ENCODE measurements at places on chromosomes 3 and 15.
A peak's percentile ranks its signal among the peaks of the same experiment; 100 is the strongest.

DNA sequence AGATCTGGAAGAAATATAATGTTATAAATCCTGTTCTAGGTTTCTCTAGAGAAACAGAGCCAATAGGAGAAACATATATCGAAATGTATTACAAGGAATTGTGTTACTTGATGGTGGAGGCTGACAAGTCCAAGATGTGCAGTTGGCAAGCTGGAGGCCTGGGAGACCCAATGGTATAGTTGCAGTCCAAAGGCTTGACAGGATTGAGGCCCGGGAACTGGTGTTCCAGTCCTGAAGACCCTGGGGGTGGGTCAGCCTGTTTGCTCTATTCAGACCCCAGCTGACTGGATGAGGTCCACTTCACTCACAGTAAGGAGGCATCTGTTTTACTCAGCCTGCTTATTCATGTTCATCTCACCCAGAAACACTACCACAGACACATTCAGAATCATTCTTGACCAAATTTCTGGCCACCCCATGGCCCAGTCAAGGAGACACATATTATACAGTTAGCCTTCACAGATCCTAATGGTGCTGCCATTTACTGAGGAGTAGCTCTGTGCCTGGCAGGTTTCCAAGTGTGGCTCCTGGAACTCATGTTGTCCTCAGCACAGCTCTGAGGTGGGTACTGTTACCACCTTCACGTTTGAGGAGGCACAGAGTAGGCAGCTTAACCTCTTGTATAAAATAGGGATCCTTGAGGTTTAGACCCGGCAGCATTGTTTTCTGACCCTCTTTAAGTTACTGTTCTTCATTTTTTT lies 3.7 kb downstream of the TRAK1 start:
- DNase-seq, result no peak

DNA sequence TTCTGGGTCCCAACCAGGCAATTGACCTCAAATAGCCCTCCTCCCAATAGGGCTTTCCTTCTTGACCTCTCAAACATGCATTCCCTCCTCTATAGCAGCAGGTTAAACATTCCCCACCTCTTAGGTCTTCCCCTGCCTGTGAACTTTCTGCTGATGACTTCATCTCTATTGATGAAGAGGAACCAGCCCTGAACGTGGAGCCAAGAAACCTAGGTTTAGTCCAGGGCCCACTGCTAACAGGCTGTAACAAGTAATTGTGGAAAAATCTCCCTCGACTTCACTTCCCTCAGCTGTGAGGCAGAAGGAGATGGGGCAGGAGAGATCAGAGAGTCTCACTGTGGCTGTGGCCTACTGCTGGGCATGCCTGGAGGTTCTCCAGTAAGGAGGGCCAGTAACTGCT lies 24.7 kb downstream of the ILDR1 start:
- DNase-seq, result no peak

GRCh38 chr3:156396851-156397250 lies 158.1 kb downstream of the SSR3 start:
- DNase-seq, result no peak

GRCh38 chr3:133159498-133160475 lies 121.6 kb downstream of the TMEM108 start:
- no peak for DNase-seq

DNA sequence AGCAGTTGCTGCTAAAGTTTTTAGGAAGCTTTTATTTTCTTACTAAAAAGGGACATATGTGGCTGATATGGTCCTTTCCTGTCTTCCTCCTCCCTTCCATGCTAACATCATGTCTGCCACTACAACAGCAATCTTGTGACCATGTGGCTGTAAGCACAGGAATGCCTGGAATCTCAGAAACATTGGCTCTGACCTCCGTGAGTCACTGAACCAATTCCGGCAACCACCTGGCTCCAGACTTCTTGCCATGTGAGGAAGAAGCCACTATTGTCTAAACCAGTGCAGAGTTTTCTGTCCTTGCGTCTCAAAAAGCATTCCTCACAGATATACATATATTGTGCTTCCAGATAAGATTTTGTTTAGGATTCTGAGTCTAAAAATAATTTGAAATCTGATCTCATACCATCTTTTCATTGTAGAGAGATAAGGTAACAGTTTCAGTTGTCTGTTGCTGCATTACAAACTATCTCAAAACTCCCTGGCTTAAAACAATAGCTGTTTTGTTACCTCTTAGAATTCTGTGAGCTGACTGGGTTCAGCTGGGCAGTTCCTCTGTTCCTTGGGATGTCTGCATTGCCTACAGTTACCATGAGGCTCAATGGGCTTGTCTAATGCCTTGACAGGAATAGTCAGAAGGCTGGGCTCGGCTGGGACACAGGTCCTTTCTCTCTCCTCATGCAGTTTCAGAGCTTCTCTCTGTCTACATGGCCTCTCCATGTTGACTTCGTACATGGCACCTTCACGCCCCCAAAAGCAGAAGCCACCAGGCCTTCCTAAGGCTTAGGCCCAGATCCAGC lies 77.3 kb upstream of the MAGI1 start:
- peak; percentile 57 for DNase-seq

DNA sequence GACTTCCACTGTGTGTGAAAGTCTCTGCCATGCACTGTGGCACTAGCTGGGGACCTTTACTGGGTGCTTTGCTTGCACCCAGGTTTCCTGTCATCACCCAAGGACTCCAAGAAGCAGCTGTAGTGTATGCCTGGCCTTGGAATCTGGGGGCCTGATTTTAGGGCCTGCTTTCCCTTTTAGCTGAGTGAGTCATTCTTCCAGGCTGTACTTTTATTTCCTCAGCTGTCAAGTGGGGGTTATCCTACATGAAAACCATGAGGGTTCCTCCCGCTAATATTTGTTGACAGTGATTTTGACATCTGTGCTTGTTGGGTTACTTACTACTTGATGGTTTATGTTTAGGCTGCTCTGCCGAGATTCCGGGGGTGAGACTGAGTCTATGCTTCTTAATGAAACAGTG lies 18.5 kb downstream of the GORASP1 start:
- no peak for DNase-seq

DNA sequence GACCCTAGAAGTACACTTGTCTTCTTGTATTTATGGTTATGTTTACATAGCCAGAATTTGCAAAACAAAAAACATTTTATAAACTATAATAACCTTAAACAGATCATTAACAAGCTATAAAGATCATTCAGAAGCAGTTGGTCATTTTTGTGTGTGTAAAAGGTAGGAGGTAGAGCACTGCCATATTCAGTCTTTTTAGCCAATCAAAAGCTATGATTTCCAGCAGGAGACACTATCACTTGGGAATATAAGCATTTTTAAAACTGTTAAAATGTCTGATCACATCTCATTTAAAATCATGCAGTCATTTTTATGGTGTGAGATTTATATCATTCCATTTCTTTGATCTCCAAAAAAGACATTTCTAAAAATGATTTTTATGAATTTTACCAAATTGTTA lies 42.6 kb upstream of the ATP2C1 start:
- DNase-seq, result no peak

GRCh38 chr15:90291679-90292356 lies 26.3 kb downstream of the NGRN start:
- no peak for DNase-seq

GRCh38 chr15:38682861-38683260 lies 118.2 kb upstream of the RASGRP1 start:
- DNase-seq, result no peak
